Smooth muscle cell of the coronary artery (primary cell): ENCODE measurements at places on chromosomes 6 and 20. TPM values are rescaled to one million over a fixed set of nuclear protein-coding genes. Genes with fewer than 3 reads are reported as not detected.

SEMG1 gene
- total RNA-seq, result not detected in 2 replicates

GJA10 gene
- total RNA-seq, result not detected in 2 replicates

COL10A1 gene
- under 0.01 and 1.1 TPM in 2 replicates for total RNA-seq

GNRH2 gene
- total RNA-seq, result not detected in 2 replicates

DUSP15 gene
- 0.23 TPM in 1 of 2 replicates, not detected in the other for total RNA-seq

TGM6 gene
- total RNA-seq, result not detected in 2 replicates

E2F1 gene
- total RNA-seq, result 1.5 and 4.4 TPM in 2 replicates

CCN5 gene
- 1.5 and 533 TPM in 2 replicates for total RNA-seq
